ENCODE measurements at places on chromosomes 3 and 15. TPM values are rescaled to one million over a fixed set of nuclear protein-coding genes. Genes with fewer than 3 reads are reported as not detected.

Gene MOBP
- total RNA-seq, result not detected

Gene XCR1
- total RNA-seq, result not detected

Gene CAMP
- total RNA-seq, result not detected

Gene PDCD7
- total RNA-seq, result 41.9 TPM

Gene CCDC33
- total RNA-seq, result not detected

Gene CELSR3
- total RNA-seq, result 0.81 TPM

Gene ZBBX
- total RNA-seq, result 0.16 TPM

Gene MLF1
- total RNA-seq, result 14.9 TPM

Gene CCDC80
- 614 TPM for total RNA-seq
